ENCODE measurements at places on chromosomes 12 and 14.

- peak; percentile 72 for DNase-seq
Observed at GRCh38 chr12:96240656-96241055, 46.5 kb downstream of the ELK3 start.

- DNase-seq = peak; percentile 41
Observed at GRCh38 chr14:55160989-55161388, 30.4 kb downstream of the DLGAP5 start.

- DNase-seq = no peak
Observed at GRCh38 chr12:1499351-1499750, 95.0 kb downstream of the FBXL14 start.

GRCh38 chr14:82565825-82566224 lies 1032.2 kb upstream of the SEL1L start:
- no peak for DNase-seq

DNA sequence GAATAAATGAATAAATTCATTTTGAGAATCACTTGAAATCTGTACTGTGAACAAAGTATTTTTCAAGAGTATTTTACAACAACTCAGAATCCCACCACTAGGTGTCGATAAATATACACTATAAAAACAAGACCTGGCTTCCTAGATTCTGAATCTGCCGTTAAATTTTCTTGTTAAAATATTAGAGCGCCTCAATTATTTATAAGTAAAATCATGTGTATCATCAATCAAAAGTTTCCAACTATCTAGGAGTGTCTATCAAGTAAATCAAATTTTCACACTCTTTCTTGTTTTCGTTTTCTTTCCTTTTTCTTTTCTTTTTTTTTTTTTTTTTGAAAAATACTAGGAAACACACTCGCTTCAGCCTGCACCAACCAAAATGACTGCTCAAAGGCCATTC lies 179.2 kb upstream of the DCN start:
- peak; percentile 57 for DNase-seq

DNA sequence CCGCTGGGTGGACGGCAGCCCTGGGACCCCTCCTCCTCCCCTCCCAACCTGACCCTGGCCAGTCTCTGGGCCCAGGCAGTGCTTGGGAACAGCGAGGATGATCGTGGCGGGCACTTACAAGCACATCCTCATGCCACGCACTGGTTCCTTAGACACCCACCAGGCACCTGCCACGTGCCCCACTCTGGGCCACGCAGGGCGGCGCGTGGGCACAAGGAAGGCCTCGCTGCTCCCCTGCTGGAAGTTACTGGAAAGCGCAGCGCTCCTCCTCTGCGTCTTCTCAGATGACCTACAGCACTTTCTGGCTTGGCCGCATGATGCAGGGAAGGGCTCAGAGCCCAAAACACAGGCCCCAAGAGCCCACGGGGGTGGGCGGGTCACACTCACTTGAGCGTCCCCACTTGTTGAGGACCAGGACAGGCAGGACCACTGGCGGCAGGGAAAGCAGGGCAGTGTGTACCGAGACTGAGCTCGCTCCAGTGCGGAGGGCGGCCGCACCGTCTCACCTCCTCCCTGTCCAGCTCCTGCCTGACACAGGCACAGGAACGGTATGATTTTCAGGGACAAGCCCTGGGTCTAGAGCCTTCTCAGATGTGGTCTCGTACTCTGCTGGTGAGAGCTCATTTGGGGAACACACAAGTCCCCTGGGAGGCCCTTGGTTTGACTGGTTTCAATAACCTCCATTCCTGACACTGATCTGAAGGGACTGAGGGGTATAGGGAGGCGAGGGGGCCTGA lies 128.3 kb upstream of the EVL start:
- DNase-seq = no peak

- no peak for DNase-seq
Observed at GRCh38 chr12:19461999-19462398, 22.7 kb downstream of the AEBP2 start.

DNA sequence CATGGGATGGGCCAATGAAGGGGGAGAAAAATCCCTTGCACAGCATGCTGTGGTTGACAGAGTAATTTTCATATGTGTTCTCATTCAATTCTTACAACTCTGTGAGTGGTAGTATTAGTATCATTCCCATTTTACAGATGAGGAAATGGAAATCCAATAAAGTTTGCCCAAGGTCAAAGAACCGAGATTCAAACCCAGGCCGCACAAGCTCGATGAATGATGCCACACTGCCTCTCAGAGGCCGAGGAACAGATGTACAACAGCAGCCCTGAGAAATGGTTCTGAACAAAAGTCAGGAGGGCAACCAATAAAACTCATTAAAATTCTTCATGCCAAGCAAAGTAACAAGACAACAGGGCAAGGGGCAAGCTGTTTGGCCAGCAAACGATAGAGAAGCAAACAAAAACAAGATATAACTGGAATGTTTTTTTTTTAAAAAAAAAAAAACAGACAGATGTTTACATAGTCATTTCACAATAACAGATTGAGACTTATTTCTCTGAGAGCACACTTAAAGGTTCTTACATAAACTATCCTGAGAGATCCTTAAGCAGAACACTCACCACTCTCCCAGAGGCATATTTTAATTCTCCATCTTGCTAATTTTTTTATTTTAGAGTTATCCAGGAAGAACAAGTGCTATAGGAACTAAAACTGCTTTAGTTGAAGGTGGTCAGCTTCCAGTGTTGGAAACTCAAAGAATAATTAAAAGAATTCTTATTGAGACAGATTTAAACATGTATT lies 85.8 kb downstream of the EXOC5 start:
- no peak for DNase-seq

GRCh38 chr12:2547273-2548044 lies 247.3 kb upstream of the FKBP4 start:
- DNase-seq = no peak

- no peak for DNase-seq
Observed at GRCh38 chr12:76312315-76312714, 35.9 kb downstream of the BBS10 start.

All from AG10803 (cell line).